Esophagus mucosa (tissue), 1 donor: ENCODE measurements at places on chromosomes 13 and 19.

- ATAC-seq: peak; percentile 77
Observed at GRCh38 chr19:49331616-49332055, 3.6 kb upstream of the CD37 start.

DNA sequence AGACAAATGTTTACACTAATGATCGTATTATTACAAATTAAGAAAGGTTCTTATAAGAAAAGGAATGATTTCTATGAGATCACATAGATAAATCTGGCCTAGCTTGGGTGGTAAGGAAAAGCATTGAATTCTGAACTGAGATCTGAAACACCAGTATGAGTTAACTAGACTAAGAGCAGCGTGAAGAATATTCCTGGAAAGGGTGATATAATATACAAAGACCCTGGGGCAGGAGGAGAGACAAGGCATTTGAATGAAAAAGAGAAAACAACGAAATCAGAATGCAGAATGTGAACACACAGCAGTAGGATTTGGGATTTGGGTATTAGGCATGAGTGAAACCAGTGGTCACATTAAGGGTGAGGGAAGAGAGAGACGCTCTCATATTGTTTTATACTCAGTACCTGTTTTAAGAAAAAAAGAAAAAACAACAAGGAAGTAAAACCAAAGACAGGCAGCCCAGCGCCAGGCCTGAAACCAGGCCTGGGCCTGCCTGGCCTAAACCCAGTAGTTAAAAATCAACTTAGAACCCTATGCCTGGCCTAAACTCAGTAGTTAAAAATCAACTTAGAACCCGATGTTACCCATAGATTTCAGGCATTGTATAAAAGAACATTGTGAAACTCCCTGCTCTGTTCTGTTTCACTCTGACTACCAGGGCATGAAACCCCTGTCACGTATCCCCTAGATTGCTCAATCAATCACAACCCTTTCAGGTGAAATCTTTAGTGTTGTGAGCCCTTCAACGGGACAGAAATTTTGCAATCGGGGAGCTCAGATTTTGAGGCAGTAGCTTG is 287.1 kb downstream of the ITGBL1 start:
- no peak for ATAC-seq

DNA sequence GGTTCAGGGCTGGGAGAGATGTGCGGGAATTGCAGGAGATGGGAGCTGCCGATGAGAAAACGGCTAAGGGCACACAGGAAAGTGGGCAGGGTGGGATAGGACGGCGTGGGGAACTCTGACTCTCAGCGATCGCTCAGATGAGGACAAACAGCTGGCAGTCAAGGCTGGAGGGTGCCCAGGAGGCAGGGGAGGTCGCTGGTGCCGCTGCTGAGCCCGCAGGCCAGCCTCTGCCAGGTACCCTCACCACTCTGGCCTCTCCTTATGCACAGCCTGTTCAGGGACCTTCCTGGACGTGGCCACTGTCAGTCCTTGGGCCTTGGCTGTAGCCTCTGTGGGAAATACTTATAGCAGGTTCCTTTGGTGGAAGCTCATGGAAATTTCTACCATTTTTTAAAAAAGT is 308.6 kb downstream of the TEX29 start:
- no peak for ATAC-seq

DNA sequence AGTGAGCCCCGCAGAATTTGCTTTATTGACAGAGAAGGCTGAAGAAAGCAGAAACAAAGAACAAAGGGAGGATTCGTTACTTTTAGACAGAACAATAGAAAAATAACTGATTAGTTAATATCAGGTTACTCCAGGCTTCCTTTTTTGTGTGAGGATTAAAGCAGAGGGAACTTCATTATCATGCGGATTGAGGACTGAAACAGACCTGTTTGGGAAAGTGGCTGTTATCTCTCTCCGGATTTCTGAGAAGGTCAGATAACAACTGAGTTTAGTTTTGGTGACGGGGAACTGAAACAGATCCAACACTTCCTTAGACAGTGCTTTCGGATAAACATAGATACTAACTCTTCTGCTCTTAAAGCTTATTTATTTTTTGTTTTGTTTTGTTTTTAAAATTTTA is 246.4 kb upstream of the ZNF507 start:
- no peak for ATAC-seq

DNA sequence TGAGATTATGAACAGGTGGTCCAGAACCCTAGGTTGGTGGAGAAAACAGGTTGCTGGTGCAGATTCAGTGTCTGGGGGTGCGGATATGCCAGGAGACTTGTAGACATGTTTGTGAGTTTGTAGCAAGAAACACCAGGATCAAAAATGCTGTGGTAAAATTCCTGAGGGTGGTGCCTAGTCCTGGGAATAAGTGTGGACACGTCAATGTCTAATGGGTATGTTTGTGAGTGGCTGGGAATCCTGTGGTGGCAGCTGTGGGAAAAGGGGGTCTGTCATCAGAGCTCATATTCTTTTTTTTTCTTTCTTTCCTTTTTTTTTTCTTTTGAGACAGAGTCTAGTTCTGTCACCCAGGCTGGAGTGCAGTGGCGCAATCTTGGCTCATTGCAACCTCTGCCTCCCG is 7.2 kb downstream of the ZNF708 start:
- no peak for ATAC-seq

DNA sequence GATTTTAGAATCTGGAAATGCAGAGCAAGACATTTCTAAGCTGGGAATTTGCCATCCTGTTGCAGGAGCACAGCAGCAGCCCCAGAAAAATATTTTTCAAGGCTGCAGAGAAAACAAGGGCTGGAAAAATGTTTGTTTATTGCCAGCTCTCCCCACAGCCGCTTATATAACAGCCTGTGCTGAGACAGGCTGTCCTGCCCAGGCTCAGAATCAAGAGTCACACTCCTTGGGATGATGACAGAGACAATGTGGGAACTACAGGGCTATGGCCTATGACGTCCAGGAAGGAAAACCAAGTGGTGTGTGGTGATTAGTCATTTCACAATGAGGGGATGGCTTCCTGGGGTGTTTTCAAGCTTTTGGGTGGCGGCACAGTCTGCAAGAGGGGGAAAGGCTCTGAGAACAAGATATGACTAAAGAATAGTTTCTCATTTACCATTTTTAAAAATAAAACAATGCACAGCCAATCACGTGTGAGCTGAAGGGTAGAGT is 136.3 kb upstream of the SERP2 start:
- ATAC-seq: peak; percentile 82
